Hematopoietic multipotent progenitor cell treated with erythropoietin and hydrocortisone succinate and interleukin-3 and kit ligand, for 15 days (in vitro differentiated cells): ENCODE measurements at places on chromosomes 11 and 22.

DNA sequence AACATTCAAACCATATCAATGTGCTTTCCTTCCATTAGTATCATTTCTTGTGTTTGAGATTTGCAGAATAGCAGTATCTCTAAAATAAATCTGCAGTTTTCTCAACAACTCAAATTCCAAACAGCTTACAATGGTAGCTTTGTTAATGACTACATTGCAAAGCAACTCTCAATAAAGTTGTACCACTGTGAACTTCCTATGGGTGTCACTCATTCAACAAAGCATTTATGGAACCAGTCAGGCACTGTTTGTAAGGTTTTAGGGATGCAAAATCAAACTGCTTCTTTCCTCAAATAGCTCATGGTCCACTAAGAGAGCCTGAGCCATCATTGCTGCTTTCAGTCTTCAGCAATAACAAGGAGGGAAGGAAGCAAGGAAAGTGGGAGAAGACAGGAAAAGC is 91.0 kb downstream of the CCDC83 start:
- DNase-seq, result no peak

DNA sequence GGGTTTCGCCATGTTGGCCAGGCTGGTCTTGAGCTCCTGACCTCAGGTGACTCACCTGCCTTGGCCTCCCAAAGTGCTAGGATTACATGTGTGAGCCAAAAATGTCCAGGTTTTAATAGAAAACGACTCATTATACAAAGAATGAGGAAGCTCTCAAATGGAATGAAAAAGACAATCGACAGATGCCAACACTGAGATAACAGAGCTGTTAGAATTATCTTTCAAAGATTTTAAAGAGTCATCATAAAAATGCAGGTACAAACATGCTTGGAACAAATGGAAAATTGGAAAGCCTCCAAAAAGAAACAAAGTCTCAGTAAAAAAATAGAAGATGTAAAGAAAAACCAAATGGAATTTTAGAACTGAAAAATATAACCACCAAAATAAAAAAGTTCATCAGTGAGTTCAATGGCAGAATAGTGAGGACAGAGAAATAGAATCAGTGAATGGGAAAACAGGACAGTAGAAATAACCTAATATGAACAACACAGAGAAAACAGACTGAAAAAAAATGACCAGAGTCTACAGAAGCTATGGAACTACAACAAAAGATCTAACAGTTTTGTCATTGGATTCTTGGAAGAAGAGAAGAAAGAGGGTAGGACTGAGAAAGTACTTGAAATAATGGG is 10.9 kb downstream of the GAB2 start:
- DNase-seq, result no peak

DNA sequence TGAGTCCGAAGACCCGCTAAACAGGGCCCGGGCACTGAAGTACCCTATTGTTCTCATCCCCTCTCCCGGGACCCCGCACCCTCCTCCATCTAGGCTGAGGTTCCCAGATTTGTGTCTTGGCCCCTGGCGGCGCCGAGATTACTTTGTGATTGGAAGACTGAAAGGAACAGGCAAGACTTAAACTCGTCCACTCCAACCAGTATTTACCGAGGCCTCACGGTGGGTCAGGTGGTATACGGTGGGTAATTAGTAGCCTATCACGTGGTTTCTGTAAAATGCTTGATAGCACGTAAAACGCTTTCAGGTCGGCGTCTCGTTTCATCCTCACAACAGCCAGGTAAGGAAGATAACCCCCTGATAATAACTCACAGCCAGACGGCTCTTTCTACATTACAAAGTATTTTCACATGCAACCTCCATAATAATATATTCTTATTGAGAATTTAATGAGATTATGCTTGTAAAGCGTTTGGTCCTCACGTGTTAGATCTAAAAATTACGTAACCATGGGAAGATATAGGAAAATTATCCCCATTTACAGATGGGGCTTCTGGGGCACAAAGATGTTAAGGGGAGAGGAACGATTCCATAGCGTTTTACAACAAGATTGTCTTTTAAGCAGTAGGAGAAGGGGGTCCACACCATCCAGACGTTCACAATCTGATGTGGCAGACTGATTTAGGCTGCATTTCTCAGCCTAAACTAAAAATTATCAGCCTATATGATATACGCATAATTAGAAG is 642 bp upstream of the PIK3C2A start:
- DNase-seq, result no peak

GRCh38 chr22:49753276-49753890 is 74.3 kb downstream of the BRD1 start:
- no peak for DNase-seq

GRCh38 chr11:65432686-65433582 is 10.3 kb downstream of the NEAT1 start:
- peak; percentile 78 for DNase-seq

- DNase-seq, result no peak
These were observed 7.7 kb downstream of the SLC37A2 start for GRCh38 chr11:125070699-125071254.

- no peak for DNase-seq
These were observed 1511.1 kb downstream of the BRD1 start for GRCh38 chr22:48316257-48317250.

- no peak for DNase-seq
These were observed 987.6 kb downstream of the TBC1D22A start for GRCh38 chr22:47750086-47750485.

DNA sequence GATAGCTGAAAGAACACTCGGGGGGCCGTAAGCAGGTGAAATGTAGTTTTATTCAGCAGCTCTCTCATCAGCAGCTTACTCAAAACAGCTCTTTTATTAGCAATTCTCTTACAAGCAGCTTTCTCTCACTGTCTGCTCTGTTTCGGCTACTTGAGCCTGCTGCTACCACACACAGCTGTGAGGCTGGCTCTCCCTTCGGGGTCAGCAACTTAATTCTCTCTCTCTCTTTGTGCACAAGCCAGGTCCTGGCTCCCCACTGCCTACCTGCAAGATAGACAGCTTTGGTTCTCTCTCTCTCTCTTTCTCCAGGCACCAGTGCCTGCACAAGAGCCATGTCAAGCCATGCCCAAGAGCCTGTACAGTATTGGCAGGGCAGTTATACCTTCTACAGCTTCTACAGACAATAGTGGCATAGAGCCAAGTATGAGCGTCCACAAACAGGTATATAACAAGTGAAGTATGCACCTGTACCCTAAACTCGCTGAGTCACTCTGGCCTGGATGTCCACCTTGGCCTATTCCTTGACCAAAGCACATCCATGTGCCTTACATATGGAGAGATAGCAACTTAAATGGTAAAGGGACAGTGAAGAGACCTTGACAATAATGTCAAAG is 110.8 kb downstream of the MTNR1B start:
- no peak for DNase-seq

- DNase-seq, result peak; percentile 57
These were observed 8.4 kb downstream of the APLP2 start for GRCh38 chr11:130078080-130078479.

DNA sequence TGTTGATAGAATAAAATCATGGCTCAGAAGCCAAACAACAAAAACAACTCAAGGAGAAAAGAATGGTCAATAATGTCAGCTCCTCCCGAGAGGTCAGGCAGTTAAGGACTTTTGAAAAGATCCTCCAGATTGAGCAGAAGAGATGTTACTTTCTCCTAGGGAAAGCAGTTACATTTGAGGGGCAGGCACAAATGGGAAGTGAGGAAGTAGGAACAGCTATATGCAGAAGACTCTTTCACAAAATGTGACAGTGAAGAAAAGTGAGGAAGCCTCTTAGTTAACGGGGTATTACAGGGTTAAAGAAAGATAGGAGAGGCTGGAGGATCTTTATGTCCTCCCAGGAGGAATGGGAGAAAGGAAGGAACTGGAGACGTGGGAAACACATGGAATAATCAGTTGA is 3.4 kb downstream of the DCHS1 start:
- DNase-seq, result no peak

DNA sequence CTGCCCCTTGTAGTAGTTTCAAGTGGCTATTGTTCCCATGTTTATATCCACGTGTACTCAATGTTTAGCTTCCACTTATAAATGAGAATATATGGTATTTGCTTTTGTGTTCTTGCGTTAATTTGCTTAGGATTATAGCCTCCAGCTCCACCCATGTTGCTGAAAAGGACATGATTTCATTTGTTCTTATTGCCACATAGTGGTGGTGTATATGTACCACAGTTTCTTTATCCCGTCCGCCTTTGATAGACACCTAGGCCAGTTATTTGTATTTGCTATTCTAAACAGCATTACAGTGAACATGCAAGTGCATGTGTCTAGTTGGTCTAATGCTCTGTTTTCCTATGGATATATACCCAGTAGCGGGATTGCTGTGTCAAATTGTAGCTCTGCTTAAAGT is 6.8 kb downstream of the OR51B2 start:
- DNase-seq, result peak; percentile 64

- DNase-seq, result no peak
These were observed 178.0 kb downstream of the DSCAML1 start for GRCh38 chr11:117618982-117619355.

GRCh38 chr11:5243816-5244180 is 5.9 kb downstream of the HBG1 start:
- DNase-seq, result no peak

GRCh38 chr11:31779374-31779791 is 31.7 kb downstream of the PAX6 start:
- no peak for DNase-seq

DNA sequence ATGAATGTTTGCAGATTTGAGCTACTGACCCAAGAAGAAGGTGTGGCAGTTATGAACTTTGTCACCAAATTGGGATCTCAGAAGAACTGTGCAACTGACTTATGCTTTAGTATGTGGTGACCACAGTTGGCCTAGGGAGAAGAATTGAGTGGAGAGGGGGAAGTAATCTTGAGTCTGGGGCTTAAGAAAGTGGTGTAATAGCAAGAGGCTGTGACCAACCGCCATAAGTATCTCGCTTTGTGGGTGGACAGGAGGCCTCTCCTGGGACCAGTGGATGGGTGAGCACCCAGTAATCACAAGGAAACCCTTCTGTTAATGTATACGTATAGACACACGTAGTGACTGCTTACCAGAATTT is 12.7 kb upstream of the IL10RA start:
- no peak for DNase-seq

DNA sequence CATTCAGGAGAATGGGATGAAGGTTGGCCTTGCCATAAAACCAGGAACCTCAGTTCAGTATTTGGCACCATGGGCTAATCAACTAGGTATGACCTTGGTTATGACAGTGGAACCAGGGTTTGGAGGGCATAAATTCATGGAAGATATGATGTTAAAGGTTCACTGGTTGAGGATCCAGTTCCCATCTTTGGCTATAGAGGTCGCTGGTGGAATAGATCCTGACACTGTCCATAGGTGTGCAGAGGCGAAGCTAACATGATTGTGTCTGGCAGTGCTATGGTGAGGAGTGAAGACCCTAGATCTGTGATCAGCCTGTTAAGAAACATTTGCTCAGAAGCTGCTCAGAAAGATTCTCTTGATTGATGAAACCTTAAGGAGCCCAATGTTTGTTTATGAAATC is 5.7 kb downstream of the NF2 start:
- DNase-seq, result no peak

DNA sequence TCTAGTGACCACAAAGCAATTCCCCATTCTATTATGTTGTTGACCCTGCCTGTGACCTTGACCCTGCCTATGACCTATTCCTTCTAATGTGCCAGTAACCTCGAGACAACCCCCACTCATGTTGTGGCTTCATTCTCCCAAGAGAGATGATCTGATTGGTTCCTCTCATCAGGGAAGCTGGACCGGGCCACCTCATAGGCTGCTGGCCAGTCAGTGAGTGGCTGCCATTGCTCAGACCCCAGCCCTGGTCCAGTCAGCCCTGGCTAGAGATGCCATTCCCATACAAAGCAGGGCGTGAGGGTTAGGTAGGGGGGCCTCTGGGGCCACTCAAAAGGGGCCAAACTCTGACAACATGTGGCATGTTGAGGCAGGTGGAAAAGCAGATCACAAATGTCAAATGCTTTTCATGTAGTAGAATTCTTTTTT is 11.9 kb downstream of the SLC29A2 start:
- DNase-seq, result no peak

DNA sequence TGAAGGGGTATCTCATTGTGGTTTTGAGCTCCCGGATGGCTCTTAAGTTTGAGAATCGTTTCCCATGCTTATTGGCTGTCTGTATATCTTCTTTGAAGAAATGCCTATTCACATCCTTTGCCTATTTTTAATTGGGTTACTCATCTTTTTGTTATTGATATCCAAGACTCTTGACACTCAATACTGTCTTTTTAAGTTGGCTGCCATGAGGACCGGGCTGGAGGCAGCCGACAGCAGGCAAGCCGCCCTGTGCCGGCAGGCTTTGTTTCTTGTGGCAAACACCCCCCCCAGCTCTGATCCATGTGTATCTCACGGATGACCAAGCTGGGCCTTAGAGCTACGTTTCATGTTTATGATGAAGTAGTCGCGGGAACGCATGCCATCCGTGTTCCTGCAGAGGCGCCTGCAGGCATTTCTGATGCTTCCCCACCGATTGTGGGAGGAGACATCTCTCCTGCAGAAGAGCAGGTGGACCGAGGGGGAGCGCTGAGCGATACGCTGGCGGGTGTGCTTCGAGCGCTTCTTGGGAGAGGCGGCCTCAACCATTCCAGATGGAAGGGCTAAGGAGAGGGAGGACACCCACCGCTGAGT is 95.8 kb downstream of the TBC1D22A start:
- DNase-seq, result no peak

GRCh38 chr11:35583126-35583525 is 35.1 kb upstream of the FJX1 start:
- no peak for DNase-seq

GRCh38 chr11:14317659-14318325 is 41.2 kb downstream of the RRAS2 start:
- no peak for DNase-seq

DNA sequence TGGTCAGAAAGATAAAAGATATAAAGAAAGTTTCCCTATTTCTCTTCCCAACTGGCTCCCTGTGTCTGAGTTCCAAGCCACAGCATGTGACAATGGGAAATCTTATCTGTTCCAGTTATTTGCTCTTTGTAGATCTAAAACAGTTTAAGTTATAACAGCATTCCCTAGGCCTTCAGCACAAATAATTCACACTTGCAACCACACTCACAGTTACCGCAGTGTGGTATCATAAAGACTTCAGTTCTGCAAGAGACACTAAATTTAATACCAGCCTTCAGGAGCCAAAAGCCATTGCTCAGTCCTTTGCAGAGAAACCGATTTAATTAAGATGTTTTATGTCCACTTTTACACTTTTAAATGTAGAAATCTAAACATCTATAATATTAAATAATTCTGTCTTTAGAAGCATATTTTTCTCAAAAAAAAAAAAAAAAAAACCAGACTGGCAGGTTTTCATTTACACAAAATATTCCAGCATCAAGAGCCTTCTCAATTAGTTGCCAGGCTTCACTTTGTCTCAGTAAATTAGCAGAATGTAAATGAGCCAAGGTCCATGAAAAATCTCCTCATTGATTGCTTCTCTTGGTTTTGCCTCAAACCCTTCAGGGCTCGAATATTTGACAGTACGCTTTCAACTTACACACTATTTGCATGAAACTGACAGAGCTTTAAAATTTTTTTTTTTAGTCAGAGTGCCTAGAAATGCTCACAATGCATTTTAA is 300.0 kb upstream of the DDI1 start:
- DNase-seq, result no peak

GRCh38 chr22:45179276-45180049 is 15.7 kb downstream of the NUP50 start:
- no peak for DNase-seq

- no peak for DNase-seq
These were observed 64.8 kb downstream of the CACNG2 start for GRCh38 chr22:36638747-36639146.

GRCh38 chr11:6326303-6326702 is 6.0 kb upstream of the CAVIN3 start:
- no peak for DNase-seq

GRCh38 chr22:17370026-17370765 is 936 bp downstream of the CECR2 start:
- DNase-seq, result no peak
